Heart left ventricle (tissue), 16 donors: ENCODE measurements at places on chromosomes 6 and 20. TPM values are rescaled to one million over a fixed set of nuclear protein-coding genes. Genes with fewer than 3 reads are reported as not detected.

GRCh38 chr20:51412951-51413481, 129.5 kb downstream of the NFATC2 start:
- peaks cover 3% of the 10 kb centered on the region for H3K36me3 ChIP-seq
- peak; percentile 42 for DNase-seq

KIF13A gene
- 127 TPM for total RNA-seq

SOBP gene
- total RNA-seq = 14.9 TPM

GRCh38 chr6:158231551-158232315, 63.6 kb downstream of the GTF2H5 start:
- H3K27ac ChIP-seq = peak overlapping the region; percentile 88

SLC2A10 gene
- 2.1 TPM for total RNA-seq

DNA sequence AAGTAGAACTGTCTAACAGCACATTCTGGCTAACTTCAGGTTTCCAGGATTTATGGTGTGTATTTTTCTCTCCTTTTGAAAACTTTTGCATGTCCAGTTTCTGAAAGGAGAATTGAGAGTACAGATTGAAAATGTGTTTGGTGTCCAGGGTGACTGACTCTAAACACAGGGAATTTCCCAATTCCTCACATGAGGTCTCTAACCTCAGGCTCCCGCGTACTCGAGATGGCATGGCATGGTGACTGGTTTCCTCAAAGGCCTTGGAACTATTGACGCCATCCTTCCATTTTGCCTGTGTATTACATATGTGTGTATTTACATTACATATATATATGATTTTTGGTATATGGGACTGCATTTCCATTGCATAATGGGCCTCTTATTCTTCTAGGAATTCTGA, 52.5 kb downstream of the PRND start:
- H3K4me3 ChIP-seq = no peak overlapping the region
- H3K27me3 ChIP-seq = no peaks in the 10 kb centered on the region
- H3K27ac ChIP-seq = no peak overlapping the region
- no peaks in the 10 kb centered on the region for H3K4me1 ChIP-seq

NINL gene
- 3.9 TPM for total RNA-seq

DNA sequence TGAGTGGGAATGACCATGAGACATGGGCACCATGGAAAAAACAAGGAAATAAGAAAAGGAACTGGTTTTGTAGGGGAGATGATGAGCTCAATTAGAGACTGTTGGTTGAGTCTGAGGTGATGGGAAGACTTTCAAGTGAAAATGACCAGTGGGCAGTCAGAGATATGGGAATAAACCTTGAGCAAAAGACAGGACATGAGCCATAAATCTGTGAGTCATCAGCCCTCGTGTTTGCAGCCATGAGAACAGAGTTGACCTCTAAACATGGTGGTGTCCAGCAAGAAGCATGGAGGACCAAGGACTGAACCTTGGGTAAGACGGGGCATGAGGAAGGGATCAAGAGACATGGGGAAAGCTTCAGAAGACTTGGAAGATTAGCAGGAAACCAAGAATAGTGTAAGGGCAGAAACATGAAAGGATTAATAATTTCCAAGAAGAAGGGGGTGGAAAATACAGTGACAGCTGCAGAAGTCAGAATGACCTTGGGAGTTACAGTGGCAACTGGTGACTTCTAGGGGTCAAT, 280.6 kb upstream of the PRDM1 start:
- H3K27ac ChIP-seq = no peak overlapping the region
- H3K36me3 ChIP-seq = no peaks in the 10 kb centered on the region
- no peak for DNase-seq
- no peaks in the 10 kb centered on the region for H3K27me3 ChIP-seq

F13A1 gene
- 168 TPM for total RNA-seq

GRCh38 chr20:9389346-9389745, 125.0 kb upstream of the LAMP5 start:
- peaks cover 79% of the 10 kb centered on the region for H3K36me3 ChIP-seq
- no peak overlapping the region for H3K27ac ChIP-seq

DNA sequence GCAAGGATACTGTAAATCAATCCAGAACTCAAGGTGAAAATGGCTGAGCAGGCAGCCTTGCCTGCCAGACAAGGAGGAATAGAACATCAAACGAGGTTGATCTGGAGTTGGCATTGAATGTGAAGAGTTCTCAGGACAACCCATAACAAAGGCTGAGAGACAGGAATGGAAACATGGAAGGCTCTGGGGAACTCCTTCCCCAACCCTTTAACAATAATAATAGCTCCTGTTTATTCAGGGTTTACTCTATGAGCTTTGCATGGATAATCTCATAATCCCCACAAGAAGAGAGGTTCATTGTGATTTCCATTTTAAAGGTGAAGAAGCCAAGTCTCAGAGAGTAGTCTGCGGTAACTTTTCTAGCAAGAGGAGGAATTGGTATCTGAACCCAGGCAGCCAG, 151.7 kb downstream of the SOD2 start:
- no peak for DNase-seq
- no peaks in the 10 kb centered on the region for H3K4me1 ChIP-seq
- H3K27ac ChIP-seq = no peak overlapping the region
- no peak overlapping the region for H3K4me3 ChIP-seq
- H3K27me3 ChIP-seq = no peaks in the 10 kb centered on the region

- H3K27me3 ChIP-seq = peaks cover 15% of the 10 kb centered on the region
- no peaks in the 10 kb centered on the region for H3K4me1 ChIP-seq
- H3K27ac ChIP-seq = no peak overlapping the region
These were observed 5.2 kb downstream of the CCN2 start for GRCh38 chr6:131945971-131946370.

DNA sequence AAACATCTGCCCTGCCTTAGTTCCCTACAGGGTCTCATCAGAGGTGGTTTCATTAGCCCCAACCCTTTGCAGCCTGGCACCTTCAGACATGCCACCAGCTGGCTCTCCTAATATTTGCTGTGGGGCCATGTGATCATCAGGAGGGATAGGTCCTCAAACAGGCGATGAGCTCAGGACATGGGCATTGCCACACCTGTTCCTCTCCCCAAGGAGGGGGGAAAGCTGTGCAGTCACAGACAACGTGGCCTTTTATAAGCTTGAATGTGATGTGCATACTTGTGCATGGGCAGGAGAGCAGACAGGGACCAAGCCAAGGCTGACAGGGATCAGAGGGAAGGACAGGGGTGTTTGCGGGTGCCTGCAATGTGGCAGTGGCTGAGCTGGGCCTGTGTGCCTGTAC, 78.8 kb upstream of the ZNFX1 start:
- H3K27me3 ChIP-seq = no peaks in the 10 kb centered on the region
- no peaks in the 10 kb centered on the region for H3K4me1 ChIP-seq
- H3K27ac ChIP-seq = no peak overlapping the region
- H3K4me3 ChIP-seq = no peak overlapping the region

- peak overlapping the region; percentile 65 for H3K4me3 ChIP-seq
- H3K4me1 ChIP-seq = peaks cover 25% of the 10 kb centered on the region
- H3K27ac ChIP-seq = peak overlapping the region; percentile 90
- H3K36me3 ChIP-seq = peaks cover 6% of the 10 kb centered on the region
- no peak for DNase-seq
These were observed 760 bp upstream of the IBTK start for GRCh38 chr6:82248273-82248735.

BLTP3A gene
- total RNA-seq = 25.5 TPM

PRKN gene
- 25.4 TPM for total RNA-seq

MUC22 gene
- 0.49 TPM for total RNA-seq

- H3K4me1 ChIP-seq = peaks cover 22% of the 10 kb centered on the region
- H3K36me3 ChIP-seq = no peaks in the 10 kb centered on the region
- H3K4me3 ChIP-seq = no peak overlapping the region
- DNase-seq = no peak
- no peak overlapping the region for H3K27ac ChIP-seq
These were observed 29.1 kb downstream of the WRNIP1 start for GRCh38 chr6:2794171-2794730.

DNA sequence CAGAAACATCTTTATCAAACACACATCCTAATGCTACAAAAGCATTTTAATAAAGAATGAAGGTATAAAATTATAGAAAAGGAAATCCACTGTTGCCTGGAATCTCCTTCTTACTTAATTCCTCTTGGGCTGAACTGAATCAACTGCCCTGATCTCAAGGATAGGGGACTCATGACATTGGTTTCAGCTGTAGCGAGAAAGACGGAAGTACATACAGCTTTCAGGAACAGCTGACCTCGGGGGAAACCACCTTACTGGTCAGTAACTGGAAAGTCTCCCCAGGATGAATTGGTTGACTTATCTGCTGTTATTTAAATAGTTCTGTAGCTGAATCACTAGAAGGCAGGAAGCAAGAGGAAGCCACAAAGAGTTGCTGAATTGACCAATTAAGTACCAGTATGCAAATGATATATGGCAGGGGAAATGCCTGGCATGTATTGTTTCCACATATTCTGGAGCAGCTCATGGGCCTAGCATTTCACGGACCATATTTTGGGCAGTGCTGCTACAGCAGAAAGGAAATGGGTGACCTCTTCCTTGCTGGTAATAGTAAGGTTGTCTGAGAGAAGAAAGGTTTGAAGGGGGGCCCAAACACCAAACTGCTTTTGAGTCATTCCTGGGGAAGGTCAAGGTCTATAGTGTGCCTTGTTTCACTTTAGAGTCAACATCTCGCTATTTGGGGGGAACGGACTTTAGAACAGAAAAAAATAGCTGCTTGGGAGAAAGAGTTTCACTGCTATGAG, 43.7 kb upstream of the MAP7 start:
- no peaks in the 10 kb centered on the region for H3K27me3 ChIP-seq
- H3K4me3 ChIP-seq = no peak overlapping the region
- DNase-seq = no peak
